AG08396 (cell line): ENCODE measurements at places on chromosomes 7 and 10.

DNA sequence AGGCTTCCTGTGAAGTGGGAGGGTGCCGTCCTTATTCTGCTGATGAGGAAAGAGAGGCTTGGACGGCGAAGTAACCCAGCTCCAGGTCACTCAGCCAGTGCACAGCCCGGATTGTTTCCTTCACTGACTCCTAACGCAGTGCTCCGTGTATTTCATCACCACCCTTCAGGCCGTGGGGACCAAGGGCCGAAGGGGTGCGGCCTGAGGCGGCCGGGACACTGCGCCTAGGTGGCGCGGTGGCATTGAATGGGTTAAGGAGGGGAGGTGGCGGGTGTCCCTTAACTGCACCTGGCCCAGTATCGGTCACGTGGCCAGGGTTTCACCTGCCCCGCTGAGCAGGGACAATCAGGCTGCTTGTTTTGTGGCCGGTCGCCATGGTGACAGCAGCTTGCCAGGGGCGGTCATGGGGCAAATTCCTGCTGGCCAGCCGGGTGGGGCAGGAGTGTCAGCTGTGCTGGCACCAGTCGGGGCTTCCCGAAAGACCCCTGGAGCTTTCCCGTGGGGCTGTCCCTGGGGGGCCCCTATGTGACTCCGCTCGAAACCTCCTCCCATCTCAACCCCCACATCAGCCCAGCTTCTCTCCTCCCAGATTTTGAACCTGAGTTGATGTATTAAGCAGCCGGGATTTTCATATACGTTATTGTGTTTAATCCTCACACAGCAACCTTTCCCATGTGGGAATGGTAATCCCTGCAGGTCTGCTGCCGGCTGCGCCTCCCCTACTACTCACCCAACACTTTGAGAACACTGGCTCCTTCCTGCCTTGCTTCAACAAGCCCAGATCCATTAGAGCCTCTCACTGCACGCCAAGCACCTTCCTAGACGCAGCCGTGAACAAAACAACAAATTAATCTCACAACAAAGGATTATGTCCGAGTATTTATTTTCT lies 4.4 kb upstream of the ABHD11 start:
- DNase-seq: no peak

DNA sequence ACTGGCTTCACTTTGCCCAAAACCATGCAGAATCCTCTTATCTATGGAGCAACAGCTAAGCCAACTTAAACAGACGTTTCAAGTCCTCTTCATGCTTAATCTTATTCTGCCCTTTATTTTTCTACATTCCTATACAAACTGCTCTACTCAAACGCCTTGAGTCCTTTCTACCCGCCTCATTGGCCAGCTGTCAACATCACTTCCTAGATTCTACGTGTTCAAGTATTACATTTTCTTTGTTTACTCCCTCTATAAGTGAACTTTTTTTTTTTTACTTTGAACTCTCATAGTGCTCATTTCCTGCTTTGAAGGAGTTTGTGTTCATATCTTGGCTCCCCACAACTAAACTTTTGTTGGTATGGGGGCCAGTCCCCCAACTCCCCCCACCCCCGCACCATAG lies 28.9 kb upstream of the SLC26A5 start:
- DNase-seq: no peak

GRCh38 chr10:122476333-122476695 lies 15.0 kb downstream of the HTRA1 start:
- DNase-seq: no peak

DNA sequence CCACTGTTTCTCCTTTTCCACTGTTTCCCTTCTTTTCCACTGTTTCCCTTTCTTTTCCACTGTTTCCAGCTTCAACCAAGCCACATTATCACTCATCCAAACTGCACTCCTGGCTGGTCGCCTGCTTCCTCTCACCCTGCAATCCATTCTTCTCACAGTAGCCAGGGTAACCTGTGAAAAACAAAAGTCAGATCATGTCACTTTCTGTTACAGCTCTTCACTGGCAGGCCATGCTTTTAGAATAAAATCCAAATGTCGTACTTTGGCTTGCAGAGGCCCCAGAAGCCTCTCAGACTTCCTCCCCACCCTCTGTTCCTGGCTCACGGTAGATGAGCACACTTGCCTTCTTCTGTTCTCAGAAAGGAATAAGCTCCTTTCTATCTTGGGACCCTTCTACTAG lies 33.9 kb downstream of the STARD3NL start:
- DNase-seq: no peak

- DNase-seq: peak; percentile 94
These were observed at the start of gene CUEDC2 for GRCh38 chr10:102432162-102432950. Gene CUEDC2 (minus strand): TSS chr10:102432574. CDS start chr10:102425188, 7,386 bp downstream.

DNA sequence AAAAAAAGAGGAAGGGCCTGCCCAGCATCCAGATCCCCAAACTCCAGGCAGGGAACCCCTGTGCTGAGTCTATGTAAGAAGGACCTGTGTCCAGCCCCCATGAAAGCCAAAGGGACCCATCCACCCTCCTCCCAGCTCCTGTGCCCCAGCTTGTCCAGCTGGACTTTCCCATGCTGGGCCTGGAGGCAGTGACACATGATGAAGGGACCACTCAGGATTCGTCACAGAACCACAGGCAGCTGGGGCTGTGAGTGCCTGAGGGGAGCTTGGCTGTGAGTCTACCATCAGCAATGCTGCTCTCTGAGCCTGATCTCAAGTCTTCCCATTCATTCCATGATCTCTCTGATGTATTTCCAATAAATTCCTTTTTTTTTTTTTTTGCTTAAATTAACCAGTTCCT lies 36.2 kb upstream of the MNX1 start:
- DNase-seq: peak; percentile 74

DNA sequence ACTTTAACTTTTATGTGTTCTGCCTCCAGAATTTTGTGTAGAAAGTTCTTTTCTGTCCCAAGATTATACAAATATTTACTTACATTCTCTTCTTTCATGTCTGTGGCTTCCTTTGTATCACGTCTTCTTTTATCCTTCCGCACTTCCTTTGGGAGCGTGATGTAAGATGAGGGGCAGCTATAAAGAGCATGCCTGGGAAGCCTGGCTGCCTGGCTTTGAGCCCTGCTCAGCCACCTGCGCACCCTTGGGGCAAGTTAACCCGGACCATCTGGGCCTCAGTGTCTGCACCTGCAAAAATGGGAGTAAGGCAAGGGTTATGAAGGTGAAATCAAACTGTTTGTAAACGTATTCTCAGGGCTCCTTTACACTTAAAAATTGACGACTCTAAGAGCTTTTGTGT lies 25.2 kb downstream of the PALD1 start:
- DNase-seq: no peak

DNA sequence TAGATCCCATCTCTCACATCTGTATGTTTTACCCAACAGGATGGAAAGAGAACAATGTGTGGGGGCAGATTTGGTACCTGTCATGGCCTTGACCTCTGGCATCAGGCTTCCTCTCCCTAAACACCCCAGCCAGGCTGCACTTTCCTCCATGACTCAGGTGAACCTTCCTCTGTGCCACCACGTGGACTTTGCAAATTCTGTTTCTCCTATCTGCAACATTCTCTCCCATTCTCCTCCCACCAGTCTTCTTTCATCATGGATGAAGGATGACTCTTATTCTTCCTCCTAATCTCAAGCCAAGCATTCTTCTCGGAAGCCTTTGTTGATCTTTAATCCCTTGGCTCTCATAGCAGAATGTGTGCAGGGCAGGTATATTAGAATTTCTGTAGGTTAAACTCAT lies 355.4 kb downstream of the KCNMA1 start:
- DNase-seq: no peak

GRCh38 chr7:27424749-27425148 lies 182.1 kb downstream of the EVX1 start:
- DNase-seq: no peak

GRCh38 chr7:32036557-32036956 lies 33.6 kb downstream of the PDE1C start:
- DNase-seq: no peak

DNA sequence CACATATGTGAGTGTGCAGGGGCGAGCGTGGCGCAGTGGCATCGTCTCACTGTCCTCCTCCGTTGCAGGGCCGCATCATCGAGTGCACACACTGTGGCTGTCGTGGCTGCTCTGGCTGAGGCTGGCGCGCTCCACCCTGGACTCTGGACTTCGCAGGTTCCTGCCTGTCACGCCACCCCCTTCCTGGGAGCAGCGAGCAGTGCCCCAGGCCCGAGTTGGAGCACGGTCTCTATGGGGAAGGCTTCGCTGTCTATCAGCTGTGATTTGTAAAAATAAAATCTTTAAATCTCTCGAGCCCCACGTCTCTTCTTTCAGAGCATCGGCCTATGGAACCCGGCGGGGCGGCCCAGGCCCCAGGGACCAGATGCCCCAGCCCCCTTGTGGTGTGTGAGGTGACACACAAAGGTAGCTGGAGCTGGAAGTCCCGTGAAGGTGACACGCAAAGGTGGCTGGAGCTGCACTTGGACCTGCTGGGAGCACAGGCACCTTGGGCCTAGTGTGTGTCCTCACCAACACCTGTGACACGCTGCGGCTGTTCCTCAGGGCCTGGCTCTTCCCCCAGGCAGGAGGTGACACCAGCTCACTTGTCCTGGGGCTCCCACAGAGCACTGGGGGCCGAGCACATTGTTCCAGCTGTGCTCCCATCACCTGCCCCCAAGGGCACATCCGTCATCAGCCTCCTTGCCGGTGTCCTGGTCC lies 10.7 kb downstream of the BUD31 start:
- DNase-seq: no peak

DNA sequence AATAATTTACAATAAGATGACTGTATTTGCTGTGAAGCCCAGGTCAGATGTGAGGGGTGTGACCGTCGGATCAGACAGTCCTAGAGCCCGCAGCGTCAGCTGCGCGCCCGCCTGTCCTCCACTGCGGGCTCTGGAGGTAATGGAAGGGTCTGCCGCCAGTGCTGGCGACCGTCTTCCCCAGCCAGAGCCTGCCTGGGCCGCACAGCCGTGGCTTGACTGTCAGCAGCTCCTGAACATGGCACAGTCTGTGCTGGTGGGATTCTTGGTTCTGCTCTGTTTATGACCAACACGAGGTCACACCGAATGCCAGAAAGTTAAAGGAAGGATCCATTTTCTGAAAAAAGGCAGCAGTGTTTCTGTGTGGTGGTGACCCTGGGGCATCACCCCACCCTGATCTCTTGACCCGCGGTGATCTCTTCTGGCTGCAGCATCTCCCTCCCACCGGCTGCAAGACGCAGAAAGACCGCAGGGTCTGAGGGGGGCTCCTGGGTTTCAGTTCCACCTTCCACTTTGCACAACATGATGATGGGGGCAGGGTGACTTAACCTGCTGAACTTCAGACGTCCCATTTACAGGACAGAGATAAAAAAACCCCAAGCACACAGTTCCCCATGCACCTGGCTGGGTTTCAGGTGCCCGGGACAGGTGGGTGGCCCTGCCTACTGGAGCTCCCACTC lies 103.7 kb downstream of the DNAJB6 start:
- DNase-seq: no peak

- DNase-seq: no peak
These were observed 513.4 kb upstream of the GHITM start for GRCh38 chr10:83625831-83626360.

DNA sequence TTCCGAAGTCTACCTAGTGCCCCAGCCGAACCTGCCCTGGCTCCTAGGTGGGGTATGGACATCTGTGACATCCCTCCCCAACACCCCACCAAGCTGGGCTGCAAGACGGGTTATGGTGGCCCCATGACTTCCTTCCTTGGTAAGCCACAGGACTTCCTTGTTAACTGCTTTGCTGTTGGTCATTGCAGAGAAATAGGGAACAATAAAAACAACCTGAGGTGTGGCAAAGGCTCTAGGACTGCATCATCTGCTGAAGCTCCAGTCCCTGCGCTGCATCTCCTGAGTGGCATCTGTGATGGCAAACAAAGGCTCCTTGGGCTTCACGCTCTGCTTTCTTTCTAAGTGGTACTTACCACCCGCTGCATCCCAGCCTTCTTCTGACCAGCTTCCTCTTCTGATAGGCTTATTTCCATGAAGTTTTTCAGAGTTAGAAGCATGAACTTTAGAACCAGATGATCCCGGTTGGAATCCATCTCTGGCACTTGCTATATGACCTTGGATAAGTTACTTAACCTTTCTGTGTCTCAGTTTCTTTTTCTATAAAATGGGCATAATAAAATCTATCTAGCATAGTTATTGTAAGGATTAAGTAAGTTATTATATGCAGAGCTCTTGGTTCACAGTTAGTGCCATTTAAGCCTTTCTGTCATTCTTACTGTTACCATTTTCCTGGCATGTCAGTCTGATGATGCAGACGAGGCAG lies 216.8 kb downstream of the RPS24 start:
- no peak for DNase-seq

DNA sequence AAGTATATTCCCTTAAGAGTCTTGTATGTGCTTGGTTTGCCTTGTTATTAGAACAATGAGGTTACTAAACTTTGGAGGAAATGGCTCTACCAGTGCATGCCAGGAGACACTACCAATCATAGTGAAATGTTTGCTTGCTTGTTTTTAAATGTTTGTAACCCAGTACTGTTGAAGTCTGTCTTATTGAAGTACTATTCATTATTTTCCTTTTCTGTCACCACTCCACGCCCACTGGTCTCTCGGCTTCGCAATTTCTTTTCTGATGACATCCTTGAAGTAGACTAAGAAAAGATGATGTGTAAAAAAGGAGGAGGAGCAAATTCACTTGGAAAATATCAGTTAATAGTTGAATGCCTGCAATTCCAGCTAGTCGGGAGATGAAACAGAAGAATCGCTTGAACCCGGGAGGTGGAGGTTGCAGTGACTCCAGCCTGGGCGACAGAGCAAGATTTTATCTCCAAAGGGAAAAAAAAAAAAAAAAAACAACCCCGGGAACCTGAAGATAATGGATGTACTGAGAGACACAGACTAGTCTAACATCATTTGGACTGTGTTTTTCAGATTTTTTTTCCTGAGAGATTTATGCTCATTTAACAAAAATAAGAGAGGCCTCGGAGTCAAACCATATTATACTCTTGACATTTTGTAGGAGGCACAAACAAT lies 959.4 kb downstream of the PCDH15 start:
- DNase-seq: no peak

GRCh38 chr10:107409522-107409921 lies 245.0 kb upstream of the SORCS1 start:
- DNase-seq: no peak

- DNase-seq: no peak
These were observed 154.1 kb downstream of the LHFPL3 start for GRCh38 chr7:104482362-104483037.

- no peak for DNase-seq
These were observed 16.2 kb upstream of the EPHB6 start for GRCh38 chr7:142838461-142839213.

DNA sequence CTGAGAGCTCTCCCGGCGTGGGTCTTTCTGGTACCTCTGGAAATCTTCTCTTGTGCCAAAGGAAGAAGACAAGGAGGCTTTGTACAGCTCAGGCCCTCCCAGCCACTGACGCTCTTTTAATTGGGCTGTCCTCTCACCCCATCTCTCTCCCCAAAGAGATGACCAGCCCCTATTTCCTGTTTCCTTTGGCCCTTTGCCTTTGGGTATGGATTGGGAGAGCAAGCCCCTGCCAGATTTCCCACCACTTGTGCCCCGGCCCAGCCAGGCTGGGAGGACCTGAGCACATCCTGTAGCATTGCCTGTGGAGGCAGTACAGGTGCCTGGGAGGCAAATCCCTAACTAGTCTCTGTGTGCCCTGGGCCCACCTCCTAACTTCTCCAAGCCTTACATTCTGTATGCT lies 5.7 kb upstream of the PLAC9 start:
- no peak for DNase-seq

- DNase-seq: no peak
These were observed 6.2 kb downstream of the AOC1 start for GRCh38 chr7:150858236-150859197.
